ENCODE measurements at places on chromosomes 13 and 19. TPM values are rescaled to one million over a fixed set of nuclear protein-coding genes. Genes with fewer than 3 reads are reported as not detected.

GRCh38 chr13:45361596-45362206 lies 20.7 kb upstream of the TPT1 start:
- DNase-seq = no peak

DNA sequence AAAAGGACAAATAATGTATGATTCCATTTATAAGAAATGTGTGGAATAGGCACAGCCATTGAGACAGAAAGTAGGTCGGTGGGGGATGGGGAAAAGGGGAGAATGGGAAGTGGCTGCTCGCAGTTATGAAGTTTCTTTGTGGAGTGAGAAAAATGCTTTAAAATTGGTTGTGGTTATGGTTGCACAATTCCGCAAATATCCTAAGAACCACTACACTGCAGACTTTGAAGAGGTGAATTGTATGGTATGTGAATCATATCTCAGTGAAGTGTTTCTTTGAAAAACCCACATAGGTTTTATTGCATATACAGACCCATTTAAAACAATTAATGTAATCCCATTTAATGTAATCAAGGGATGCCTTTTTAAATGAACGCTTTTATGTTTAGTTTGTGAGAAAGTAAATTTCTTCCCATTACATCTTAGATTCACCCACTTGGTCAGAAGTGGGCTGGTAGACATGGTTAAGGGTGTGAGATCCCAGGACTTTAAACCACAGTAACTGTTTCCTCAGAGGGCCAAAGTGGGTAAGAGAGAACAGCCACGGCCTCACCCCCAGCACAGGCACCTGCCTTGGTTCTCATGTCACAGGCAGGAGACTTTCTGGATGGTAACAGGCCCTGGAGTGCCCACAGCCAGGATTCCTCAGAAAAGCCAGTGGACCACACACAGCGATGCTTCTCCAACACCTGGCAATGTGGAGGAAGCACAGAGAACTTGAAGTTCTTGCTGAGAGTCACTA lies 119.3 kb upstream of the GJB6 start:
- DNase-seq = no peak

DNA sequence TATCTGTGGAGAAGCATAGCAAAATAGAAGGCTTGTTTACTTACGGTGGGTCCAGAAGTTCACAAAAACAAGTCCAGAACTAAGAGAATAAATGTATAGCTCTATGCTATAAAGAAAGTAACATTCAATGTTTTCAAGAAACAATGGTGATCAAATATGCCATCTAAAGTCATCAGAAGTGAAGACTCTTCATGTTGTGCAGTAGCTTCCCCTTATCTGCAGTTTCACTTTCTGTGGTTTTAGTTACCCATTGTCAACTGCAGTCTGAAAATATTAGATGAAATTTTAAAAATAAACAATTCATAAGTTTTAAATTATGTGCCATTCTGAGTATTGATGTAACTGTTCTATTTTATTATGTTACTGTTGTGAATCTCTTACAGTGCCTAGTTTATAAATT lies 72.5 kb downstream of the EDNRB start:
- DNase-seq = no peak

DNA sequence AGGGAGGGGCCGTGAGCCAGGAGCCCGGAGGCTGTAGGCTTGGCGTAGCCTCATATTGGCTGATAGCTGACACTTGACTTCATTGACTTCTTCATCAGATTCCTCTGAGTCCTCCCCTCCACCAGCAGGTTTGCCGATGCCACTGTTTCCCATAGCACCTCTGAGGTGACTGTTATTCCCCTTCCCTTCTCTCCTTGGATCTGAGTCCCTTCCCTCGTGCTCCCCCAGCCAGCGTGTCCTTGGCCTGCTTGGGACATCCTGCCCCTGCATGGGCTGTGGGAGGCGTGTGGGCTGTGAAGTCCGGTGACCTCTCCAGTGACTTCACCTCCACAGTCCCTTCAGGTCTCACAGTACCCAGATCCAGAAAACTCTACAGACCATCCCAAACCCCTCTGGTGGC lies 8.8 kb downstream of the PPP1R37 start:
- DNase-seq = no peak

DNA sequence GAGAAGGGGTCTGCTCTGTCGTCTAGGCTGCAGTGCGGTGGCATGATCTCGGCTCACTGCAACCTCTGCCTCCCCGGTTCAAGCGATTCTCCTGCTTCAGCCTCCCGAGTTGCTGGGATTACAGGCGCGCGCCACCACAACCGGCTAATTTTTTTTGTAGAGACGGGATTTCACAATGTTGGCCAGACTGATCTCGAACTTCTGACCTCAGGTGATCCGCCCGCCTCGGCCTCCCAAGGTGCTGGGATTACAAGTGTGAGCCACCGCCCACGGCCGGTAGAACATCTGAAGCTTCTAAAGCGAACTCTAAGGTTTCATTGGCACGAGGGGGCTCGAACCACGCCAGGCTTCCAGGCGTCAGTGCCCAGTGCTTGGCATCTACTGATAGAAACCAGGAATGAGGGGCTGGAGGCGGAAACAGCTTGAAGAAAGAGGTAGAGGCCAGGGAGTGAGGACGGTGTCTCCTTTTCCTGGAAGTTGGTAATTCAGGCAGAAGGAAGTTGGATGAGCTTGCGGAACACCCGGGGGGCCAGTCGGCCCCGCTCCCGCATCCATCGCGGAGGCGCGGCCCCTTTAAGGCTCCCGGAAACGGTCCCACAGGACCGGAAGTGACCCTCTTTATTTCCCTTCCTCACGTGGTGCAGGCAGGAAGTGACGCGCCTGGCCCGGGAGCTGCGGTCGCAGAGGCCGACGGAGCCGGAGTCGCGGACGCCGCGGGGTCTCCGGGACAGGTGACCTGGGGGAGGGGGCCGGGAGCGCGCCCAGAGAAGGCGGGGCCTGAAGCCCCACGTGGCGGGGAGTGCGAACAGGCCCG lies at the start of gene CCDC9:
Gene CCDC9, plus strand, starts transcription at position 647 of the 814 bp plus-strand sequence. CDS start 1,876 bp downstream, outside the sequence.
- peak; percentile 97 for DNase-seq

- no peak for DNase-seq
Observed at GRCh38 chr13:59607780-59608233, 555.9 kb downstream of the DIAPH3 start.

DNA sequence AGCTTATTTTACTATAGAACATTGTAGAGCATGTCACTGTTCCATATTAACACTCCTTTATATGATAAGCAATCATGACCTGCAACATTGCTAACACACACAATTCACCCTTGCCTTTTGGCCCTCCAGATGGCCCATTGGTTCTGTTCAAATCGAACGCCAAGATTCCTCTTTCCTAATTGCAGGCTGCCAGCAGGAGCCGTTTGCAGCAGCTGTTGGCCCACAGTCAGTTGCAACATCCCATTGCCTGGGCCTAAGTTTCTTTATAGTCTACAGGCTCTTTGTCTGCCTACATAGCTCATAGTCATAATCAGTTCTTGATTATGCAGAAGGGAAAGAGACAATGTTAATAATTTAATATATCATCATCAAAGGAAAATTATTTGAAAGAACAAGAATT lies 37.6 kb downstream of the KCTD12 start:
- peak; percentile 64 for DNase-seq

DNA sequence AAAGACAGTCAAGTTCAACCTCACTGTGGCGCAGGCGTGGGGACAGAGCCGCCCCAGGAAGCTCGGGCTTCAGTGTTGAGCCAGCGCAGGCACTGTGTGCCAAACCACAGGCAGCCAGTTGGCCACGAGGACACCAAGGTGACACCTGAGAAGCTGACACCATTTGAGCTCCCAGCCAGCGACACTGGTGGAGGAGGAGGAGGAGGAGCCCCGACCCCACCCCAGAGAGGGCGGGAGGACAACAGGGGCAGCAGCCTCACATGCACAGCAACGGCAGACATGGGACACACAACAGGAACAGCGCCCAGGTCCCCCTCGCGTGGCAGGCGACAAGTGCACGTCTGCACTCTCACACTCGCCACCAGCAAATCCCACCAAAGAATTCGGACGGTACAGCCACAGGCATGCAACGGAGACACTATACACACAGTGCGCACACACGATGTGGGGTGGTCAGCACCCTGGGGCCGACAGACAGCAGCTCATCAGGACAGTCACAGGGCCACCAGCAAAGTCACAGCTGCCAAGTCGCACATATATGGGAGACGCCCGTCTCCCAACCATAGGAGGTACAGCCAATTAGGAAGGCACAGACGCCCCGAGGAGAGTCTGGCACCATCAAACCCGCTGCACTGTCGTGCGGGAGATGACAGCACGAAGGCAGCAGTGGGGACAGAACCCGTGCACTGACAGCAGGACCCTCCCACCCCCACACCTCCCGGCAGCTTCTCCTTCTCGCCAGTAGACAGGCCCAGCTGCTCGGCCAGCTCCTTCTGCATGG lies 3.4 kb downstream of the EIF3G start:
- DNase-seq = no peak

- no peak for DNase-seq
Observed at GRCh38 chr19:58367698-58368454, 5.3 kb upstream of the ZNF497 start.

DNA sequence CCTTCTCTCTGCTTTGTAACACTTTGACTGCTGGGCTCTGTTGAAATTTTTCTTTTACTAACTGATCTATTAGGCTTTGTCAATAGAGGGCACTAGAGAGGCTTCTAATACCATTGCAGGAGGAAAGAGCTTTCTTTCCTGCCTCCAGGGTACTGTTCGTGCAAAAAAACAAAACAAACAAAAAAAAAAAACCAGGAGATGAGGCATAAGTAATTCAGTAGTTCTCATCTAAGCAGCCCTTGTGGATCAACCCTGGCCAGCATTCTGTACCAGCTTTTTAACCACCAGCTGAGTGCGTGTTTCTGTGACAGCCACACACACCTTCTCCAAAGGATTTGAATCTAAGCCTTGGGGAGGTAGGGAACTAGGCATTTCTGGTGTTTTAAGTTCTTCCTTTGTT lies 1707.6 kb upstream of the SLC10A2 start:
- no peak for DNase-seq

CEACAM3 gene
- total RNA-seq = not detected

POU4F1 gene
- not detected for total RNA-seq

DPF1 gene
- total RNA-seq = not detected

GRCh38 chr13:75366380-75367280 lies 115.3 kb downstream of the TBC1D4 start:
- DNase-seq = no peak

CFAP97D2 gene
- not detected for total RNA-seq

- DNase-seq = no peak
Observed at GRCh38 chr13:23175920-23176319, 4.9 kb upstream of the SGCG start.

IL4I1 gene
- not detected for total RNA-seq

GRCh38 chr13:94157705-94158218 lies 321.7 kb downstream of the DCT start:
- DNase-seq = no peak

GRCh38 chr19:56969156-56969555 lies 128.6 kb upstream of the PEG3 start:
- no peak for DNase-seq
